ENCODE measurements at places on chromosomes 2 and 18. TPM values are rescaled to one million over a fixed set of nuclear protein-coding genes. Genes with fewer than 3 reads are reported as not detected.

DNA sequence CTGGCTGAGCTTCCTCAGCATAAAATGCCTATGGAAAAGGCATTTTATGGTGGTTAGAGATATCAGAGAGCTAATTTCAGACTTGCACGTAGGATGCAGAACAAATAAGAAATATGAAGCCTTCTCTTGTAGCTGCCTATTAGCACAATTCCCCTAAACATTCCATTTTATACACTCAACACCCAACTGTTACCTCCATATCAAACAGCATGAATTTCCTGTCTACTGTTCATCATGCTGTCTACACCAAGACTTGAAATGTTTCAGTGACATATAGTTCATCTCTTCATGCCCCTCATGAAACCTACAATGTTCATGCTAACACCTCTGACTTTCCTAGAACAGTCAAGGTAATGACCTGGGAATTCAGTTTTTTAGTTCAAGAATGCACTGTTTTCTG is 249.9 kb downstream of the PIEZO2 start:
- DNase-seq = no peak

GRCh38 chr18:48954886-48955819 is 4.4 kb upstream of the SMAD7 start:
- DNase-seq = no peak

DNA sequence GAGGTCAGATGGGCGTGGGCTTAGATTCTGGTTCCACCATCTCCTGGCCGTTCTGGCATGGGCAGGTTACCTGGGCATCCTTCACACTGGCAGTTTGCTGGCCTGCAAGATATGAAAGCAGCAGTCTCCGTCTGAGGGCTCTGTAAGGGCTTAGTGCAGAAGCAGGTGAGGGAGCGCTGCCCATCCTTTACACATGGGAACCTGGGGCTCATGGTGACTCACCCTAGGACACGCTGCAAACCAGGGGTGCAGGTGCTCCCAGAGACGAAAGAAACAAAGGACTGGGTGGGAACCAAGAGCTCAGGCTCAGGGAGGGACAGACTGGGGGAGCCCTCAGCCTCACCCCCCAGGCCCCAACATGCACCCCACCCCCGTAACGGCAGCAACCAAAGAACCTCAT is 10.7 kb upstream of the ID2 start:
- DNase-seq = no peak

DNA sequence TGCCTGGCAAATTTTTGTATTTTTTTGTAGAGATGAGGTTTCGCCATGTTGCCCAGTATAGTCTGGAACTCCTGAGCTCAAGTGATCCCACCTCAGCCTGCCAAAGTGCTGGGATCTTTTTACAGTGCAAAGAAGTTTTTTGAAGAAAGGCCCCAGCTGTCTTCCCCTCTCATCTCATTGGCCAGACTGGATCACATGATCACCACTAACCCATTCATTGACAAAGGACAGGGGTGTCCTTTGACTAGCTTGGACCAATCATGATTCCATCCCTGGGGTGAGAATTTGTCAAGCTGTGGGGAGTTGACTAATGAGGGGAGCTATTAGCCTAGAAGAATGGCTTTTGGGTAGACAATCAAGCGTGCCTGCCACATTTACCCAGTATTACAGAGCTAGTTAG is 232.9 kb upstream of the TANK start:
- DNase-seq = no peak

DNA sequence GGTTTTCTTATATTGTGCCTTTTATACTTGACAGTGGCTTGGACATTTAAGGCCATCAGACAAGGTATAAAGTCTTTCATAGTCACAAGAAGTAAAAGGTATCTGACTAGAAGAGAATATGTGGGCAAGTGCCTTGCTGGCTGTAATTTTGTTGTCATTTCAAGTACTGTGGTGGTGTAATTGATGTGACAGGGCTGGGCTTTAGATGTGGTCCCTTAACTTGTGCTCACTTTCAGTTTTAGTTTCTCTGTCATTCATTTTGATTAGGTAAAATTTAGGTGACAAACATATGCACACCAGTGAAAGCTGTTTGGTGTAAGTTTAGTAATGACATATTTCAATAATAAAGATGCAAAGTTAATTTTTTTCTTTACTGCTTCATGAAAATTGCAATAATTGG is 31.2 kb upstream of the TBR1 start:
- DNase-seq = no peak

DNA sequence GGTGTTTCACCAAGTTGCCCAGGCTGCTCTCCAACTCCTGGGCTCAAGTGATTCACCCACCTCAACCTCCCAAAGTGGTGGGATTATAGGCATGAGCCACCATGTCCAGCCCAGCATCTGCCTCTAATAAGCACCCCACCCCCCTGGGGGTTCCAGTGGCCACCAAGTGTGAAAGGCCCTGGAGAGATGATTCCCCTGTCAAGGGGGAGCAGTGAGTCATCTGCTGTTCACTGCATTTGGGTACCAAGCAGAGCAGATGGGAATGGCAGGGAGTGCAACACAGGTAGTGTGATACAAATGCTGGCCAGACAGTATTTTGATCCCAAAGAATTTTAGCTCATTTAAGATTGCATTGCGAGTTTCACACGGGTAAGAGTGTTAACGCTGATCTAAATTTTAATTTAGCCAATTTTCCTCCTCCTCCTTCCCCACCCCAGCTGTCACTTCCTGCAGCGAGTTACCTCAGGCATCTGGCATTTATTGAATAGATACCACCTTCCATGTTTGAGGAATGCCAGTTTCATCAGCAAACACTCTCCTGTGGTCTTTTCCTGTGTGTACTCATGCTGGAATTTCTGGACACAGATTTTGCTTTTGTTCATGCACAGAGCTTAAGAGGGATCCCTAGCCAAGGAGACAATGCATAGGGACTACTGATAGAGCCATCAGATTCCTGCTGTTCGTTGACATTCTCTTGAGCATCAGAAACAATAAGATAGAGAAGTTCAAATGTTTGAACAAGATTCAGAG is 32.4 kb upstream of the NCK2 start:
- no peak for DNase-seq

DNA sequence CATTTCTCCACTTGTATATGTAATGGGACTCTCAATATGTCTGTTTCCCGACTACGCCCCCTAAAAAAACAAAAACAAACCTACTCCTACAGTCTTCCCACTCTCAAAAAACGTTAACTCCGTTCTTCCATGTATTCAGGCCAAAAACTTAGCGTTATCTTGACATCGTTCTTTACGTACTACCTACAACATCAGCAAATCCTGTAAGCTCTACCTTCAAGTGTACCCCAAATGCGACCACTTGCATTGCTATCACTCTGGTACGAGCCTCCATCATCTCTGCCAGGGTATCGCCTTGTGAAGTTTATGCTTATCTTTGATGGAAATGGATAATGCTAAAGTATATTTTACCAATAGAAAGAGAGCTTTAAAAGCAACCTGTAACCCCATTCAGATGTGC is 479 bp downstream of the GPATCH11 start:
- DNase-seq = no peak

GRCh38 chr2:127508631-127509034 is 17.7 kb downstream of the IWS1 start:
- DNase-seq = peak; percentile 95

Gene CNGA3
- 0.11 TPM for total RNA-seq

Gene RPL31
- 919 TPM for total RNA-seq

DNA sequence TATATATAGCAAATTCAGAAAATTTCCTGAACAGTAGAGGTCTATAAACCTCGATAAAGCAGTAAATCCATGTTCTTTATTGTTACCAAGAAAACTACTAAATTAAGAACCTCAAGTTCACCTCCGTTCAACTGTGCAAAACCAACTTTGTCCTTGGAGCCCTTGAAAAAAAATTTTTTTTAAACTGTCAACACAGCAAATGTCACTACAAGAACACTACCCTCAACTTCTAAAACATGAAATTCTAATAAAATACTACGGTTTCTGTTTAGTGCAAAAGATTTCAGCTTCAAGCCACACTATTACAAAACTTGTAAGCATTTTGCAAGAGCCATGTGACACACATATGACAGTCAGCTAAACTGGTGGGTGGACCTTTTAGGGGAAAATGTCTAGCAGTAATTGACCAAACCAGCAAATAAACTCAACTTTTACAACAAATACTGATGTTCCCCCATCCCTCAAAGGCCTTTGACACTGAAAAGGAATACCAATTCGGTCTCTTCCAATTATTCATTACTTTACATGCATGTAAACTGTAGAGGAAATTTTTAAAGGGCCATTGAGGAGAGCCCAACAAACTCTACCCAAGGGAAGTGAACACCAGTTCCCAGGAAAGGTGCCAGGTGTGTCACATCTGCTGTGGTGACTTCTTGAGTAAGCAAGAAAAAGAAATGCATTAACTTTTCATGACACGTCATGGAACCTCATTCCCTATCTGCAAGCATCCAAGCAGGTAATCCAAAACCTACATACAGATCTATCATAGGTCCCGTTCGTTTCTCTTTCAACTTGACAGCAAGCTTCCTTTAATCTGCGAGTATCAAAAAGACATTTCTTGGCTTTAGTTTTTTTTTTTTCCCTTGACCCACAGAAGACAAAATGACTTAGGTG is 1.4 kb downstream of the RAB1A start:
- DNase-seq = peak; percentile 54

Gene ASB18
- not detected for total RNA-seq

GRCh38 chr18:12857215-12857905 is 26.7 kb downstream of the PTPN2 start:
- no peak for DNase-seq

GRCh38 chr2:32960647-32961403 is 14.1 kb downstream of the LTBP1 start:
- DNase-seq = no peak

DNA sequence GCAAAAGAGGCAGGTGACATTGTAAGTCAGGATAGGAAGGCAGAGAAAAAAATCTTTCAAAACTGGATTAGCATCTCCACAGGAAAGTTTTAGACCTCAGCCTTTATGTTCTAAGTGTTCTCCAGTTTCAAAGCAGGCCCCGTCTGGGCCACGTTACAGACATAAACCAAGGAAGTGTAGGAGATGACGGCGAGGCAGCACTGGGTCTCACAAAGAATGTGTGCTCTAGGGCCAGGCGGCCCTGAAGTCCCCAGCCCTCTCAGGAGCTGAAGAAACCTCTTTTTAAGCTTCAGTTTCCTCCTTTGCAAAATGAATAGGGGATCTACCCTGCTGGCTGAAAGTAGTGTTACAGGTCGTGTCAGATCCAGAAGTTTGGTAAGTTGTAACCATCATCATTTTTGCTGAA is 81.7 kb downstream of the SPRED2 start:
- no peak for DNase-seq

DNA sequence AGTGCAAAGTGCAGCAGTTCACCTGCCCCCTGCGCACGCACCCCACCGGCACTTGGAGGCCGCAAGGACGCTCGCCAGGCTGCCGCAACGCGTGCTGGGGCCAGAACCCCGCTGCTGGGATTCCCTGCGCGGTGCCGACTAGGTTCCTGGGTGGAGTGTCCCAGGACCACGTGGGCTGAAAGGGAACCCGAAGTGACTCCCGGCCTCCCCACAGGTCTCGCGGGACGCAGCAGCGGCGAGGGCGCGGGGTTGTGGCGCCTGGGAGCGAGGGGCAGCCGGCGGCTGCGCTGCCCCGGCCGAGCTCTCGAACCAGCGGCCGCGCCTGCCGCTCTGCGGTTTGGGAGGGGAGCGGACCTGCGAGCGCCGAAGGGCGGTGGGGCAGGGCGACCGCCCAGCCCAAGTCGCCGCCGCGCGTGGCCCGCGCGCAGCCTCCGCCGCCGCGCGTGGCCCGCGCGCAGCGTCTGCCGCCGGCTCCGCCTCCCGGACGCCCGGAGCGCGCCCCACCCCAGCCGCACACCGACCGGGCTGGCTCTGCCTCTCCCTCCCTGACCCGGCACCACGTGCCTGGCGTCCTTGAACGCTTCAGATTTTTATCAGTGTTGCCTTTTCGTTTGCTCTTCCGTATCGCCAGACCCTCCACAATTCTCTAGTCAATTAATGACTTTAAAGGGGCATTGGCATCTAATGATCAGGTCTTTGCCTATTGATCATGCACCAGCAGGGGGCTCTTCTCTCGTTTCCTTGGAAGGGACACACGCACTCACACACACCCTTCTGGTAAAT is at the start of gene FTCDNL1:
Gene FTCDNL1 (minus strand): TSS at position 475 of the 783 bp plus-strand sequence. CDS start 2,230 bp downstream, outside the sequence.
- DNase-seq = peak; percentile 88

DNA sequence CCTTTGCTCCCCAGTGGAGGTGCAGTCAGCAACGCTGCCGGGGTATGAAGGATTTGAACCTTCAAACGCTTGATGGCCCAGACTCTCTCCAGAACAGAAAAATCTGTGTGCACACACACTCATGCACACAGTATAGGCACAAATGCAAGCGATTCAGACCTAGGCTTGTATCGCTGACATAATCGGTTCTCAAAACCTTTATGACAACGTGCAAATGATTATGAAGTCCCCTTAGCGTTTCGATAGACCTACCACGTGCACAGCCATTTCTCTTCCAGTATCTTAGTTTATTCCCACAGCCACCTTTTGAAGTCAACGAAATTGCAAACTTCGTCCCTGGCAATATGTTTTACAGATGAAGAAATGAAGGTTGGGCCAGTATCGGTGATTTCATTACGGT is 138.9 kb upstream of the MYCN start:
- DNase-seq = no peak

- no peak for DNase-seq
Measured at GRCh38 chr2:192487636-192488035, 292.9 kb upstream of the TMEFF2 start.

DNA sequence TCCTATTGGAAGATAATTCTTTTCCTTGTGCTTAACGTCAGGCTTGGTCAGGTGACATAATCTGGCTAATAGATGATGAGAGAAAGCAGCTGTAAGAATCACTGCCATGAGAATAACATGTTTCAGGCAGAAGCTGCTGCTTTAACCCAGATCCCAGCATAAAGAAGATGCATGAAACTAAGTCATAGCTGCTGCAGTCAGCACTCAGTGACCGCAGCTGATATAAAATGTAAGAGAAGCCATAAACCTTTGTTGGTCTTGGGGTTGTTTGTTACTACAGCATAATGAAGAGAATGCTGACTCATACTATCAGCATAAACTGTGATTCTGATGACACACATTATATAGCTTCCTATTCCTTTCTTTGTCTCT is 274.3 kb upstream of the TRIB2 start:
- DNase-seq = no peak

Gene GALR1
- total RNA-seq = 3.5 TPM

Gene ALPG
- total RNA-seq = not detected

Measured in adrenal gland (tissue), 19 donors.